ENCODE measurements at places on chromosomes 2 and 18. TPM values are rescaled to one million over a fixed set of nuclear protein-coding genes. Genes with fewer than 3 reads are reported as not detected.

The RMDN2 gene
- total RNA-seq, result 10.7 TPM

The SERPINB4 gene
- not detected for total RNA-seq

The GYPC gene
- total RNA-seq, result 30.1 TPM

DNA sequence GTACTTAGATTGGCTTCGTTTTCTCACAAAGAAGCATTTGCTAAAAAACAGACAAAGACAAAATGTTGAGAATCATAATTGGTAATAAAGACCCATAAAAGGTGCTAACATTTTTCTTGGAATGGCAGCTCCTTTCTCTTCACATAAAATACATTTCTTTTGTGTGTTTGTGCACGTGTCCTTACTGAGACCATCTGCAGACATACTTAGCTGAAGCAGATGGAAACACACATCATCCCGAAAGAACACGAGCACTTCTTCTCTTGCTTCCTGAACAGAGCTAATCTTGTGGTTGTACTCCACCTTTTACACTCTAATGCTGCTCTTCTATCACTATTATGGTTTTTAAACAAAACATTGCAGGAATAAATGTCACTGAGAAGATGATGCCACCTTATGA, 142.5 kb downstream of the SPHKAP start:
- no peak for DNase-seq

The LRRC30 gene
- total RNA-seq, result not detected

DNA sequence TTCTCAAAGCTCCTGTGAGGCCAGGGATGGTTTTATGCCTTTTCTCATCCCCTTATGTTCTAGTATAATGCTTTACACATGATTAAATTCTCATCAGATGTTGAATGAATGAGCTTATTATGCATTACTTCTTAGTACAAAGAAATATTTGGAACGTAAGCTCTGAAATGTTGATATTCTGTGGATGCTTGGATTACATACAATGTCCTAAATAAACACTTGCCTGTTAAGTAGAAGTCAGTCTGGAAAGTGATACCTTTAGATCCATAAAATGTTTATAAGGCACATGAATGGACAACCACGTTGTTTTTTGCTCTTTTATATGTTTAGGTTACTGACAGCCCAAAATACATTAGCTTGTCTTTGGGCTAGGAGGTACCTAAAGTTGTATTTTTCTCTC, 248.6 kb downstream of the NEDD4L start:
- DNase-seq, result no peak

DNA sequence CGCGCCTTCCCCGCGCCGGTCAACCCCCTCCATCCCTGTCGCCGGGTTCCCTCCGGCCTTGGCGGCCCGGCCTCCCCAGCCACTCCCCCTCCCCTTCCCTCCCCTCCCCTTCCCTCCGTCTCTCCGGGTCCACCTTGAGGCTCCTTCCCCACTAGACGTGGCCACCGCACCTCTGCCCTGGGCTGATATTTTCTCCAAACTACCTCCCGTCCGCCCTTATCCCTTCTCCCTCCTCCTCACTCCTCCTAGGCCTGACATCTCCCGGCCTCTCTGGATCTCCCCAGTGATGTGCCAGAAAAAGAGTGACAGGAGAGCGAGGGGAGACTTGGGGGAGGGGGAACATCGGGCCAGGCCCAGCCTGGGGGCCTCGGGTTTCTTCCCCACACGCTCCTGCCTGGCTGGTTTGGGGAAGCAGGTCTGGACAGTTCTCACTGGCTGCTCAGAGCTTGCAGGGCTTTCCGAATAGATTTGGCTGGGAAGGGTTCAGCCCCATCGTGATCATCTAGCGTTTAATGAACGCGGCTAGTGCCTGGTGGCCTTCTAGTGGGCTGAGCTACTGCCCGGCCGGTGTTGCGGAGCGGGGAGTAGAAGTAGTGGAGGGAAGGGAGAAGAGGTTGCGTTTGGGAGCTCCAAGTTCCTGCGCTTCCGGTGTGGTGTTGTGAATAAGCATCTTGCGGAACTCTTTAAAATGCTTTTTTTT, 641 bp downstream of the MAPRE3 start:
- peak; percentile 50 for DNase-seq

- no peak for DNase-seq
Observed at GRCh38 chr2:105788670-105789290, 44.1 kb downstream of the NCK2 start.

The SULT1C2 gene
- 4.1 TPM for total RNA-seq

DNA sequence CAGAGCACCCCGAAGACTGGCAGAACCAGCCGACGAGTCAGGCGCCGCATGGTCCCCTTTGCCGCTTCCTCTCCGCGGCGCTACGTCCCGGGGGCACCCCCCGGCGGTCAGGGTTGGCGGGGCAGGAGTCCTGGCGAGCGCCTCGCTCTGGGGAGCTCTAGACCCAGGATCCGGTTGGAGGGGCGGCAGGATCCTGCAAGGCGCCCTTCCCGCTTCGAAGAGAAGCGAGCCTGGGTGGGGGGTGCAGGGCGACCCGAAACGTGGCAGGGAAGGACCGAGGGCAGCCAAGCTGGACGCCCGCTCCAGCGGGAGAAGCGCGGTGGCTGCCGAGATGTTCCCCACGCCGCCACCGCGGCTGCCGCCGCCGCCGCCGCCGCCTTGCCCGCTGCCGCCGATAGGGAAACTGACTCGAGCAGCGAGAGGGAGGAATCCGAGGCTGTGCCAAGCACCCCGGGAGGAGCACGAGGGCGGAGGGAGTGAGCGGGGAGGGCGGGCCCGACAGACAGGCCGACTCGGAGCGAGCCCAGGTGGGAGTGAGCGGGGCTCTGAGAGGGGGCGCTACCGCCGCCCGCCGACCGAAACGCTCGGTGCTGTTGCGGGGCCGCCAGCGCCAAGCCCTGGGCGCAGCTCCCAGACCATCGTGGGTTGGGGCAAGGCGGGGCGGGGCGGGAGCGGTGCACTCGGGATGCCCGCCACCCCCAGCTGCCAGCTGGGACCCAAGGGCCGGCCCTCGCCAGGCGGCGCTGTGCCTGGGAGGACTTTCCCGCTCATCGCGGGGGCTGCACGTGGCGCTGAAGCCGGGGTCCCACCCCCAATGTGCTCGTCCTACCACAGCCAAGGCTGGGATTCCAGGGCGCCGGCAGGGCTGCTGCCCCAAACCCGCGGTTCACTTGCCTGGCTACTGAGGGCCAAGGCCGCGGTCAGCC, at the start of gene GALNT14:
Gene GALNT14, minus strand, starts transcription at position 404 of the 926 bp plus-strand sequence. Its CDS starts 354 bp downstream, at position 50.
- peak; percentile 61 for DNase-seq

DNA sequence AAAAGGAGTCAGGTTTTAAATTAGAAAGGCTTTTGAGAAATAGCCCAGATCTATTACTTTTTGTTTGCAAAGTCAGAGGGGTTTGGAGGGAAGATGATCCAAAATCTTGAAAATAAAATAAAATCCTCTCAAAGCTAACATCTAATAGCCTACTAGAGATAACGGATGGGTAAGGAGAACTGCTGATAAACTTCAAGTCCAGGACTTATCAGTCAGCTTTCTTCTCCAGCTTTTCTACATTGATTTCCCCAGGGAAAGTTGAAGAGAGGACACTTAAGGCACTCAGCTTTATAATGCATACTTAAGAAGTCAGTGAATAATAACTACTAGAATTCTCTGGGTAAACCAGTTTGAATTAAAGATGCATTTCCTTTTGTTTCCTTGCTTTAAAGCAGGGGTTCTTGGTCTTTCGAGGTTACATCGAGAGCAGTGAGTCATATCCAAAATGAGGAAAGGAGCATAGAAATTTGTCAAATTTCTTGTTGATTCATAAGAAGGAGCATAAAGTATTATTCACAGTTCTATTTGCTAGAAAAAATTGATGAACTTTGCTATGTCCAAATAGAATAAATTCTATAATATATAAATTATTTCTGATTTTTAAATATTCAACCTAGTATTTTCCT, 43.2 kb upstream of the ITPRID2 start:
- no peak for DNase-seq

DNA sequence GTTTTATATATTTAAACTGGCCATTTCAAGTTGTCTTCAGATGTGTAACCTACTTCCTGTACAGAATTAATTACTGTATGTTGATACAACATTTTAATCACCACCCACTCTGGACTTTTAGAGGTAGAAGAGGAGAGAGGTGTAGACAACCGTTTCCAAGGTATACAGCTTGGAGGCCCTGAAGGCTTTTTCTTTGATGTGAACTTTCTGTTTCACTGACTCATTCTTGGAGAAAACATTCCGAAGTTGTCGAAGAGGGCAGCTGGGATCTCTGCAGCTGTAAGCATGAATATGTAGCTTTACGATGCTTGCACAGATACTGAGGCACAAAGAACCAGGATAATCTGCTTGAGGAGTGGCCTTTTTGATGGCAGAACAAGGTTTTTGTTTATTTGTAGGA, 137.0 kb downstream of the NCKAP5 start:
- no peak for DNase-seq

DNA sequence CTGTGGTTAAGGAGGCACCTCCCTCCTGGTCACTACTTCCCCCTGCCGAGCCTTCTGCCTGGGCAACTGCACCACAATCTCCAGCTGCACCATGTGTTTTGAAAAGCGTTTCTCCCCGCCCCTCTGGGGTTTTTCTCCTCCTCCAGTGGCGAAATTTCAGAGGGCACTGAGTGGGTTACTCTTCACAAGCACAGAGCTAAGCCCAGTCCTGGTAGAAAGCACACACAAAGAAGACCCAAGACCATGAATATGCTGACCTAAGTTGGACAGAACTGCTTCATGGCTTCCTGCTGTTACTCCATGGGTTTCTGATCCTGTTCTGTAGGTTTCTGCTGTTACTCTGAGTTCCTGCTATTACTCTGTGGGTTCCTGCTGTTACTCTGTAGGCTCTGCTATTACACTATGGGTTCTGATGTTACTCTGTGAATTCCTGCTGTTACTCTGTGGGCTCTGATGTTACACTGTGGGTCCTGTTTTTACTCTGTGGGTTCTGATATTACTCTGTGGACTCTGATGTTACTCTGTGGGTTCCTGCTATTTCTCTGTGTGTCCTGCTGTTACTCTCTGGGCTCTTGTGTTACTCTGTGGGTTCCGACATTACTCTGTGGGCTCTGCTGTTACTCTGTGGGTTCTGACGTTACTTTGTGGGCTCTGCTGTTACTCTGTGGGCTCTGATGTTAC, 216.6 kb downstream of the RTP5 start:
- no peak for DNase-seq

The DUSP2 gene
- 2.6 TPM for total RNA-seq

- DNase-seq, result no peak
Observed at GRCh38 chr2:207202645-207203044, 36.9 kb upstream of the KLF7 start.

- no peak for DNase-seq
Observed at GRCh38 chr2:105261061-105261460, 19.5 kb downstream of the GPR45 start.

The SPC25 gene
- total RNA-seq, result 0.47 TPM

- DNase-seq, result no peak
Observed at GRCh38 chr18:79317703-79318102, 78.0 kb upstream of the NFATC1 start.

DNA sequence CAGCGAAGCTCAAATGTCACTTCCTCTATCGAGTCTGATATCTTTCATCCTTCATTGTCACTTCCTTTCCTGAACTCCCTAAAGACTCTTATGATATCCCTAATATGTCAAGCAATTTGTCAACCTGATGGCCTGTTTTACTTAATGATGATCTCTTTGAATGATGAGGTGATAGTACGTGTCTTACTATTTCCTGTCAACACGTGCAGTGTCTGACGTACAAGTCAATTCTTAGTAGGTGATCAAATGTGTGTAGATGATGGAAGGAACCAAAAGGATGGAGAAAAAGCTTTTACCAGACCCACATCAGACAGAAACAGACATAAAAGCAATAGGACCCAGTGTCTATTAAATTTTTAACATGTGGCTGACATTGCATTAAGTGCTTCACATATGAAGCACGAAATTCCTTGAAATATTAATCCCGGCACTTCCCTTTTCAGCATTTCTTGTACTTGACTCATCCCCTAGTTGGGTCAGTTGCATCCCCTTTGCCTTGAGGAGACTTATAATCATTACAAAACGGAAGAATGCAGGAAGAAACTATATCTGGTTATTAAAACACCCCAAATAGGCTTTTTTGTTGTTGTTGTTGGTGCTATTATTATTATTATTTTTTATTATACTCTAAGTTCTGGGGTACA, 108.6 kb upstream of the NYAP2 start:
- no peak for DNase-seq

GRCh38 chr2:56952871-56953270, 769.1 kb downstream of the CCDC85A start:
- no peak for DNase-seq

- DNase-seq, result no peak
Observed at GRCh38 chr2:197069958-197070357, 143.5 kb upstream of the PGAP1 start.

The TWIST2 gene
- total RNA-seq, result 12.9 TPM

All from ureter (tissue), 1 donor.